DMS153 (cell line): ENCODE measurements at places on chromosomes 5 and 9.

- DNase-seq = no peak
These were observed 210.7 kb upstream of the SLC24A2 start for GRCh38 chr9:19999491-20000057.

- no peak for DNase-seq
These were observed 70.3 kb upstream of the ADAMTS16 start for GRCh38 chr5:5069851-5070250.

DNA sequence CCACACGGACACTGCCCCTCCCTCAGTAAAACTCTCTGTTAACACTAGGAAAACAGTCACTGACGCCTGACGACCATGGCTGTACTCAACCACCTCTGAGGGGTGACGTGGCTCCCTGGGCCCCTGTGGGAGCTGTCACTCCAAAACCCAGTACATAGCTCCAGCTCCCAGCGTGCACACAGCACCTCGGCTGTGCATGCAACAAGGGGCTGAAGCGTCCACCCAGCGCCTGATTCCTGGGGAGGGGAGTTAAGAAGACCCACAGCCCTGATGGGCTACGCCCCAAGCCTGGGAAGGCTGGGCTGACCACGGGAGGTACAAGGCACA lies 36.3 kb downstream of the SLC12A7 start:
- DNase-seq = no peak

DNA sequence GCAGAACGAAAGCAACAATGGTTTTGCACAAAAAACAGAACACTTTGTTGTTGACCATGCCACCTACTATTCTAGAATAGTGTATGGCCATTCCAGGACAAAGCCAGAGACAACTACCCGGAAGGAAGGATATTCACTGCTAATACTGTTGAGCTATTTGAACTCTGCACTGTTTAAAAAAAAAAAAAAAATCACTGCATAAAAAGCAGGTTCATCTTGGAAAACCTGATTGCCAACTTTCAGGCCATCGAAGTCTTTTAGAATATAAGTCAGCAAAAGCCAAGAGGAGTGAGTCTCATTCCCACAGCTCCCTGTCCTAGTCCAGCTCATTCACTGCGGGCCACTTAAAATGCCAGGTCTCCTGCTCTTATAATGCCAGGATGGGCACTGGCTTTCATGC lies 4.0 kb downstream of the ENC1 start:
- DNase-seq = no peak

- no peak for DNase-seq
These were observed 16.2 kb downstream of the CLINT1 start for GRCh38 chr5:157842787-157843186.

DNA sequence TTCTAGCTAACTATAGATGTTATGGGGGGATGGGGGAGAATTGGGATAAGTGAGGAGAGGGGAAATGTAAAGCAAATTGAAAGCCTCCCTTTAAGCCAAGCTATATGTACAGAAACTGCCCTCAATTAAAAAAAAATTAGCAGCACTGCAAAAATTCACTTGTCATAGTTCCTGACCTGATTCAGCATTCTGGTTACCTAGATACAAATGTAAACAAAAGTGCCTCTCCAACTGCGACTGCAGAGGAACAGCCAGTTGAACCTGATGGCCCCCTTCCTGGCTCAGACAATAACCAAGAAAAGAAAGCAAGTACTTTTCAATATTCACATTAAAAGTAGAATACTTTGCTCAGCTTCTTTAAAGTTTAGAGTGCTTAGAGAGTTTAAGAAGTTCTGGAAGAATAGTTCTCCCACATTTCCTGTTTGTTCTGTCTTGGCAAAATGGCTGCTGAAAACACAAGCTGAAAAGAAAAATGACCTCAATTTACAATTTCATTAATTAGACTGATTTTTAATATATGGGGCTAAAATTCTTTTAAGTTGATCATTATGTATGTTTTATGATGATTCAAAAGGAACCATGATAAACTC lies 1.5 kb downstream of the FAM81B start:
- DNase-seq = peak; percentile 57

DNA sequence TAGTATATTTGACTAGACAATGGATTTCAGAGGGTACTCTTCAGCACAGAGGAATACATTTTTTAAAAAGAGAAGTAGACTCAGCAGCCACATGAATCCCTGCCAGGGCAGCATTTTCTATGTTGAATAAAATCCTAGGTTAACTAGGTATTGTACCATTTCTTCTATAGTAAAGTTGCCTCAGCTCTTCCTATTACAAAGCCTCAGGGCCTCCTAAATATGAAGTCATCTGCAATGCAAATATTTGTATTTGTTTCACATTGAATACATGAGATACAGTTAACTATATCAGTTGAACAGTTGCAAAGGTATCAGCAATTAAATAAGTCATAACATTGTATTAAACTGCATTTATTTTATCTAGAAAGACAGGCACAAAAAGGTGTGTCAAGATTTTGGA lies 59.5 kb downstream of the NUDT12 start:
- no peak for DNase-seq

- no peak for DNase-seq
These were observed 86.1 kb downstream of the GPR21 start for GRCh38 chr9:123119566-123119965.

GRCh38 chr9:130879863-130880411 lies 16.7 kb downstream of the QRFP start:
- no peak for DNase-seq

DNA sequence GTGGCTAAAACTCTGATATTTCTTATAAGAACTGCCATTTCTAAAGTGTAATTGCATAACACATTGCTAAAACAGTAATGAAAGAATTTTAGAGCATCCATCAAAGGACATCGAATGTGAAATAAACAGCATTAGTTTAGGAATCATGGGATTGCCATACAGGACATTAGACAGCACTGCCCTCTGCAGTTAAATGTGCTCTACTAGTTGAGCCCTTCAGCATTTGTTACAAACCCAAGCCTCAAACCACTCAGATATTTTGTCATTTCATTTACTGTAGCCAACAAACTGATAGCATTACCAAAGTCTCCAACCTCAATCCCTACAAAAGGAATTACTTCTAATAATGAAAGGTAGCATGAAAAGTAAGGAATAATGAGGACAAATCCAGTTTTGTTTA lies 116.8 kb upstream of the COX7C start:
- DNase-seq = no peak

GRCh38 chr9:95746408-95747180 lies 128.9 kb upstream of the ERCC6L2 start:
- DNase-seq = no peak

- no peak for DNase-seq
These were observed 676.1 kb upstream of the C9orf72 start for GRCh38 chr9:28249424-28249823.

DNA sequence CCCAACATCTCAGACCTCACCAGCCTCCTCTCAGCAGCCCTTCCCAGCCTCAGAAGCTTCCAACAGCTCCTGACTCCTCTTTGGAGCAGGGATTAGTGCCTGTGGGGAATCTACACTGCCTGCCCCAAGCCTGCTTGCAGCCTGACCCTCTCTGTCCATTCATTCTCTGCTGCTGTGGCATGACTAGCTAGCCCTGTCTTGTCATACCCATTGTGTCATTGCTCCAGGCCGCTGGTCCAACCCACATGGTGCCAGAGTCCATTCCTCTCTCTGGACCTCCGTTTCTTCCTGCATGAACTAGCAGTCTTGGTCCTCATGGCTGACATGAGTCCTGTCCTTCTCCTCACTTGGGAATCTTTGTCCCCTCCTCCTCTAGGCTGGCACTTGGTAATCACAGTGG lies 12.8 kb upstream of the RXRA start:
- no peak for DNase-seq

DNA sequence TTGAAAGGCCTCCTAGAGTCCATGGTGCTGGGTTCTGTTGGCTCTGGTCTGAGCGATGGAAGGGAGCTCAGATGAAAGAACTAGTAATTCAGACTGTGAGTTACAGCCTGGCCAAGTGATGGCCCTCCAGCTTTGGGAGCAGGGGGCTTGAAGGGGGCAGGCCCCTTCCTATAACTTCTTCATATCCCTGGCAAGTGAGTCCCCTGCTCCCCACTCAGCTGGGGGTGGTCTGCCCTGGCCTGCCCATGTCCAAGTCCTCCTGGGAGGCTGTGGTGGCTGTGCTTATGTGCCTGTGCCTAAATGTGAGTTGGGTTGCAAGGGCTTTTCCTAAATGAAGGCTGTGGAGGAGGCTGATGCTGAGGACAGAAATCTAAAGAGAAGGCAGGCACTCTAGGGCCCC lies 80.1 kb downstream of the MACROH2A1 start:
- DNase-seq = no peak

DNA sequence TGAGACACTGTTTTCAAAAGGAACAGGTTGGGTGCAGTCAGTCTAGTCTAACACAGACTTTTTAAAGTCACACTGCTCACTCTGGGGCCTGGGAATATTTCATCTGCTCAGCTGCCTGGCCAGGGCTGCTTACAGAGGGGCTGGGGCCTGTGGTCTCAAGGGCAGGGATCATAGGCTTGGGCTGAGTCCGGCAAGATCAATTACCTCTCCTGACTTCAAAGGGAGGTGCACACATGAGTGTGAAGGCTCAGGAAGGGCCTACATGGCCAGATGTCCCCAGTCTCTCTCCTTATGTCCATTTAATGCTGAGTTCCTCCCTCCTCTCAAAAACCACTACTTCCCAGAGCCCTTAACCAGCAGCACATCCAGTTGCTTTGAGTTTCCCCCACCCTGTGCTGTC lies 247.2 kb downstream of the HSPA4 start:
- no peak for DNase-seq

GRCh38 chr9:70901013-70901412 lies 220.4 kb downstream of the TRPM3 start:
- DNase-seq = no peak

- DNase-seq = no peak
These were observed 27.8 kb downstream of the FGF18 start for GRCh38 chr5:171447226-171447625.

DNA sequence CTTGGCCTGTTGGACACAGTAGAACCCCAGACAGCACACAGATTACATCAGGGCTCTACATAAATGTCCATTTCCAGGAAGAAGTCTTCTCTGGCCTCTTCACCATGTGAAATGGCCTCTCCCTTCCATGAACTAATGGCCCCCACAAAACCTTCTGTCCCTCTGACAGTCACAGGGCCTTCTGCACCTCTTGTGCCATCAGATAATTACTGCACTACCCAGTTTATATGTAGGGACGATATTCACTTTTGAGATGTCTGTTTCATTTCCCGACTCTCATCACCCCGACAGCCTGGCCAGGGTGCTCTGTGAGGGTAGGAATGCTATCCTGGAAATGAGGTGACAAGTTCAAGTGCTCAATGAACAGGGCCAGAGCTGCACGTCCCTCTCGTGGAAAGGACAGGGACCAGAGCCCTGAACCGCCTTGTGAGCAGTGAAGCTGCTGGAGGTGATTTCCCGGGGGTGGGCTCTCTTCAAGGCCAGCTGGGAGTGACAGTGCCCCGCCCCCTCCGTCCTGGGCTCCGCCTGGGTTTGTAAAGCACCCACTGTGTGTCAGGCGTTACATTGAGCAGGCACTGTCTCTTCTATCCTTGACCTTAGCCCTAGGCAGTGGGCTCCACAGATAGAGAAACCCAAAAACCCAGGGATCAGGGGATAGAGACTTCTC lies 3.0 kb upstream of the FAM78A start:
- DNase-seq = no peak

- no peak for DNase-seq
These were observed 75.0 kb downstream of the LIX1 start for GRCh38 chr5:97067296-97067850.

GRCh38 chr5:95261437-95262175 lies 23.3 kb downstream of the MCTP1 start:
- DNase-seq = no peak

- DNase-seq = no peak
These were observed 13.3 kb downstream of the NUP214 start for GRCh38 chr9:131138676-131139075.

DNA sequence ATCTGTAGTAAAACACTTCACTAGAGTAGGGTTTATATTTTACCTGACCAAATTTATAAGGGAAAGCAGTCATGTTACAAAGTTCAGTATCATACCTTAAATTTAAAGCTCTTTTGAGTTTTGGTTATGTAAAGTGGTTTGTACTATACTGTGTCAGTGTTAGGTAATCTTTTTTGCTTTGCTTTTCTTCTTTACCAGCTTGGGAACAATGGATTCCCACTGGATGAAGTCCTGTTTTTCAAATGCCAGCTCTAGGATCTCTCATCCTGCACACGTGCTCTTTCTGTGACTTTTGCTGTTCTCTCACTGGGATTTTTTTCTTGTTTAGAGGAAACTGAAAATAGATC lies 15.9 kb downstream of the CYSTM1 start:
- DNase-seq = no peak

DNA sequence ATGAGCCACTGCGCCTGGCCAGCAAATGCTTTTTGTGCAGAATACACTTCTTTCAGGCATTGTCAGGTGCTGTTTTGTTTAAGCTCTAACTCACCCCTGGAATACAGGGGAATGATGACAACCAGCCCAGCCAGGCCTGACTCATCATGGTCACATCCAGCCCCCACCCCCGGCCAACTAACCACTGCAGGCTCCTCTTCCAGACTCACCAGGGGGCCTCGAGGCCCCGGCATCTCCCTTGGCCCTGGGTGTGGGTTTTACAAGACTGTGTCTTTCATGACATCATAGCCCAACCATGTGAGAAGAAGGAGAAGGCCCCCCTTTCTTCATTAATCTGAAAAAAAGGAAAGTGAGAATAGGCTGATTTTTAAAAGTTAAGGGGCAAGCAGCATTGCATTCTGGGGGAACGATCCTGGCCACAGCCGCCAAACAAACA lies 35.5 kb downstream of the OLFML2A start:
- no peak for DNase-seq

DNA sequence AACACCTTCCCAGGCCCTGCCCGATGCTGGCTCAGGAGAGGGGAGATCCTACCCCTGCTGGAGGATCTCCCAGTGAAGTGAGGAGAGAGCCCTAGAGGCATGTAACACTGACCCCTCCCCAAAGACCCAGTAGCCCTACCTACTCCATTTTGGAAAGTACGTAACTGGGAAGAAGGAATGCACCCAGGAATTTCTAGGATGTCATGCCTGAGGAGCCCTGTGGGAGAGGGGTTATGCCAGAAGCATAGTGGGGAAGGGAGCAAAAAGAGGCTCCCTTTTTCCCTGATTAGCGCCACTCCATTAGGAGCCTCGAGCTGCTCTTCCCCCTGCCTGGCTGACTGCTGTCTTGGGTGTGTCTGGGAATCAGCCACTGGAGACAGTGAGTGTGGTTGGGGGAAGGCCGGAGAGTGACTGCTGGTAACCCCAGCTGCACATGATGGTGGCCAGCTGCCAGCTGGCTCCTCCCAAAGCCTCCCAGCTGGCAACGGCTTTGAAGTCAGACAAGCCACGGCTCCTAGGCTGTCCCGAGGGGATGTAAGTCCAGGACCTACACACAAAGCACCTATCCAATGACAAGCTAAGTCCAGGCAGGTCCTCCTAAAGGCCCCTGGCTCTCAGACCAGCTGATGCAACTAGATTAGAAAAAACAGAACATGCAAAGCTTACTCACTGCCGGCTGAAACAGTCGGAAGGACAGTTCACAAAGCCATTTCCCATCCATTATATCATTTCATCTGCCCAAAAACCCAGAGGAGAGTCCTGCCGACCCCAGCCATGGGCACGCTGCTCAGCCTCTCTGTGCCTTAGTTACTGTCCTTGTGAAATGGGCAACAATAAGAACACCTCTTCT lies 136.5 kb upstream of the ABCA1 start:
- peak; percentile 95 for DNase-seq
